ENCODE measurements at places on chromosomes 4 and X.

DNA sequence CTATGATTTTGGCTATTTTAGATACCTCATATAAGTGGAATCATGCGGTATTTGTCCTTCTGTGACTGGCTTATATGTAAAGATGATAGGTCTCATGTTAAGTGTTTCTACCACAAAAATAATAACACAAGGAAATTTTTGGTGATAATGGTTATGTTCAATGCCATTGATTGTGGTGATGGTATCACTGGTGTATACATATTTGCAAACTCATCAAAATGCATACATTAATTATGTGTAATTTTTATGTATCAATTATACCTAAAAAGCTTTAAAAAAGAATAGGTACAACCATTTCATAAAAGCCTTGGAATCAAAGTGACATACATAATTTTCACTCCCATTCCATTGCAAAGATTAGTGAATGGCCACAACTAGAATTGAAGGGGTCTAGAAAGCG is 178.3 kb upstream of the FMR1 start:
- DNase-seq = no peak

DNA sequence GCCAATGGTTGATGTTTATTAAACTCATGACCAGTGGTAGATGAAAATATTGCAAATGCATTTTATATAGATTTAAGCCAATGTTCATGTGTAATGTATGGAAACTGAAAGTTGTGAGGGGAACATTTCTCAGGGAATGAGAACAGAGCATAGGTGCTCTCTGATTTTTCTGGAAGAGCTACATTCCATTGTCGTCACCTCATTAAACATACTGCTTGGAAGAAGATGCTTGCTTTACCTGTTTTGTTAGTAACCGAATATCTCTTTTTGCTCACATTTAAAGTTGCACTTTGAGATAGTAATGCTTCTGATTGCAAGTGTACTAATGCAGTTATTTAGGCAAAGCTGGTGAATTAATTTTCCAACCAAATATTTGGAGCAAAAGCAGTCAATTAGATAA is 93.8 kb upstream of the CLCN4 start:
- DNase-seq = no peak

- DNase-seq = no peak
These were observed 68.5 kb downstream of the AFF1 start for GRCh38 chr4:87003266-87003665.

DNA sequence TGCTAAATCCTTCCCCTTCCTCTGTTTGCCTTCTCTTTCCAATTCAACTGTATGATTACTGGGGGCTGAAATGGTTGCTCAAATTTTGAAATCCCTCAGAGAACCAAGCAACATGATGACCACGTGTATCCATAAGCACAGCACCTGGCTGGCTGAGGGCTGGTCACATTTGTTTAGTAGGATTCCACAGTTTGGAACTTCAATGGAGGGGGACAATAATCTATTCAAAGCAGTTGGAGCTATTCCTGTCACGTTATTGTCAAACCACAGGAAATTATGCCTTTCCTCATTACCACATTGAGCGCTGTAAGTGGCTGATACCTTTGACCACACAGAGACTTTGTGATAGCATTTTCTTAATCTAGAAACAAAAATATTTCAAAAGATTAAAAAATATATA is 7.0 kb downstream of the TMSB4X start:
- DNase-seq = no peak

DNA sequence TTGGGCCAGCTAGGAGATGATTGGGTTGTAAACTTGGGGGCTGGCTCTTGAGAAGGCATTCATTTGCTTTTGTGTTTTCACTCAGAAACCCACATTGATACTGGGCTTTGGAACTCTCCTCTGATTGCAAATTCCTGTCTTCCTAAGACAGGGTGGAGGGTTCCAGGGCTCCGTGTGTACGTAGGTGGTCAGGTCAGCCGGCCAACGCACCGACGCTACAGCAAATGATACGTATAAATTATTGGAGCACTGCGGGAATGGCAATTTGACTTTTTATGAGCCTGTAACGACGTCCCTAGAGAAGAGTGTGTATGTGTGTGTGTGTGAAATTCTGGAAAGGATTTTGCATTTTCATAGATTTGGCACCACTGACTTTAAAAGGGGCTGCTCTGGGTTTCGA is 236.9 kb downstream of the SHOX start:
- no peak for DNase-seq

DNA sequence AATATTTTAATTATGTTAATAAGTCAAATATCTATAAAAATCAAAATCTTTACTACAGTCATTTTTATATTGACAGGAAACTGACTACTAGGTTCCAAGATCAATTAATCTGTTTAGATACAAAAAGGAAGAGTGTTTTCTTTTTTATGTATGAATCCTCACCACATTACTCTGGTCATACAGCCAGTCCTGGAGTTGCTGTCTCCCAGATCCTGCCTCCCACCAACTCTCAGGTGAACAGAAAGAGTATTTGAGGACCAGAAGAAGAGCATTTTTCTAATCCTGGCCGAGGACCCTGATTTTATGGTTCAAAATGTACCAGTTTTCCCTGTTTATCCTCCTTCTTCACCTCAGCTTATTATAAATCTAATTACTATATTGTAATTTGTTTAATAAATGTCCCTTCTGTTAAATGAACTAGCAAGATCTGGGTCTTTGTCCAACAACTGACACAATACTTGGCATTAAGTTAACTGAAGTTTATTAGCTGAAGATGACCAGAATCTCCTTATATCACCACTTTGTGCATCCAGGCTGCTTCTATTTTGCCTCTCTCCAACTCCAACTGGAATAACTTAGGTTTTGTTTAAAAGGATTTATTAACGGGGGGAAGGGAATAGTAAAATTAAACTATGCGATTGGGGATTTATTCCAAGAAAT is 224.4 kb upstream of the PCDH7 start:
- no peak for DNase-seq

GRCh38 chr4:173176010-173176409 is 7.4 kb downstream of the GALNT7 start:
- no peak for DNase-seq

Data from RWPE2 (cell line).